Glomerular endothelial cell (primary cell): ENCODE measurements at places on chromosomes 3 and 15.

- DNase-seq = no peak
Observed at GRCh38 chr3:133965906-133966305, 63.8 kb downstream of the SLCO2A1 start.

- no peak for DNase-seq
Observed at GRCh38 chr3:134609821-134610431, 40.9 kb downstream of the KY start.

DNA sequence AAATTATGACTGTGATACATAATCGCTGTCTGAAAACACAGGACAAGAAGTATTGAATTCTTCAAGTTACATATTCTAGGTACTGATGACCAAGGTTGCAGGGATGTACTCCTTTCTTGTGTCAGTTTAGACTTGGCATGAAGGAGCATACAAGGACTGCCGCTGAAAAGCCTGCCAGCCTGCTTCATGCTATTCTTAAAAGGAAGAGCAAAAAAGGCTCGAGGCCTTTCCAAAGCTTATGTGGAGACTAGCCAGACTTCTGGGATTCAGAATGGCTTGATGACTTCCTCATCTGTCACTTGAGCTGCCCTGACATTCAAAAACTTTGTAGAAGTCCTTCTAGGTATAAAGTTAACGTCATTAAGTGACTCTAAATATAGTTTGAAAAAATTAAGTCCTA lies 92.0 kb downstream of the CADM2 start:
- no peak for DNase-seq

DNA sequence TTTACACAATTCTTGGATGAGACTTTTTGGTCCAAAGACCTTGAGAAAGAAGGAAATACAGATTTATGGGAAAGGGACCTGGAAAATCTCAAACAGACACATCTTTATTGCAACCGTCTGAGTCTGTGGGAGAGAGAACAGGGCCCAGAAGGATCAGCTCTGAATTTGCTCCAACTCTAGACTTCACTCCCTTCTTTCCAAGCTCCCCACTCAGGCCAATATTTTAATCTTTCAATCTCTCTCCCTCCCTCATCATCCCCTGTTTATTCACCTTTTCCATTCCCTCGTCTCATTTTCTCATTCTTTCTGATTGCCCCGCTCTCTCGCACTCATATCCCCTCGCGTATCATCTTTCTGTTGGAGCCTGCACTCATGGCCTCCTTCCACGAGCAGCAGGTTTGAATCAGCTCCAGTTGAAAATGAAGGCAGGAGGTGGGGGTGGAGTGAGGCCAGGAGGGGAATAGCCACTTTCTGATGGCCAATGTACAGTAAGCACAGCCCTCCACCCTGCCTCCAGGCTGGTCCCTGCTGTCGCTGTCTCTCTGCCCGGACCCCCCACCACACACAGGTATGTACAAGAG lies 63.6 kb upstream of the BOC start:
- no peak for DNase-seq

GRCh38 chr15:100484443-100484842 lies 44.3 kb downstream of the CERS3 start:
- DNase-seq = no peak

- DNase-seq = no peak
Observed at GRCh38 chr15:90264671-90265070, 801 bp upstream of the NGRN start.

DNA sequence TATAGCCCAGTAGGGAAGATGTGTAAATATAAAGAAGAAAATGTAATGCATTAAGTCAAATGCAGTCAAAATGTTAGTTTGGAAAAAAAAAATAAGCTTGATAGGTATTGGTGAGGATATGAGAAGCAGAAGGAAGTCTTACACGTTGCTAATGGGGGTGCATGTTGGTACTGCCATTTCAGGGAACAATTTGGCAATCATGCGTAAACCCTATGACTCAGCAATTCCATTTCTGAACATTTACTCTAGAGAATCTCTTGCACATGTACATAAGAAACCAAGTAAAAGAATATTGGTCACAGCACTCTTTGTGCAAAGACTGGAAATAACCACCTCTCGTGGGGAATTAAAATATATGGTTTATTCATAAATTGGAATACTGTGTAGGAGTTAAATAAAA lies 35.5 kb upstream of the TIMP4 start:
- DNase-seq = no peak

GRCh38 chr3:115549071-115549470 lies 74.2 kb upstream of the GAP43 start:
- DNase-seq = no peak

DNA sequence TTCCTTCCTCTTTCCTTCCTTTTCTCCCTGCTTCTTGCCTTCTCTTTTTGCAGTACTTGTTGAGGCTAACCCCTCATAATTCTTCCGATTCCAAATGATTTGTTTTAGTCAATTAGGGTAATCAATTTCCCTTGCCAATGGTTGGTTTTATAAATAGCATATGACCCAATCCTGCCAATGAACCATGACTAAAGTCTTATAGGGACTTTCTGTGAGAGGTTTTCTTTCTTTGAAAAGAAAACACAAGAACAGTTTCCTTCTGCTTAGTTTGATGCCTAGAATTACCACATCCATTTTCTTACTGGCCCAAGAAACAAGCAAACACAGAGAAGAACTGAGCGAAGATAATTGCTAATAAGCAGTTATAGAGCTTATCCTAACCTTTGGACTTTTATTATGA lies 292.5 kb upstream of the SATB1 start:
- DNase-seq = no peak

GRCh38 chr15:93012786-93013185 lies 76.2 kb downstream of the RGMA start:
- DNase-seq = no peak

DNA sequence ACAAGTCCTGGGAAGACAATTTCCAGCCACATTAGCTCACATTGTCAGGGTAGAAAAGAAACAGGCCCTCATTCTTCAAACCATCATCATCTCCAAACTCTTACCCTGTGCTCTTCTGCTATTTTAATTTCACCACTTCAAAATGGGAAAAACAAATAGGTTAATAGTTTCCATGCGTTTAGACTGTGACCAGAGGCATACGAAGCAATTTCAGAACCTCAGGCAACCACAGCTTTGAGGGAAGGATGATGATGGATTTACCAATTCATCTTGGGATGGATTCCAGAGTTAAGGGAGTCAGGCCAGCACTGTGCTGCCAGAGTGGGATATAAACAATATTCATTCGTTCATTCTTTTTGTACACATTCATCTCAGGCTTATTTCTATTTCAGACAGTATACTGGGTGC lies 307.8 kb upstream of the TPRG1 start:
- DNase-seq = no peak

DNA sequence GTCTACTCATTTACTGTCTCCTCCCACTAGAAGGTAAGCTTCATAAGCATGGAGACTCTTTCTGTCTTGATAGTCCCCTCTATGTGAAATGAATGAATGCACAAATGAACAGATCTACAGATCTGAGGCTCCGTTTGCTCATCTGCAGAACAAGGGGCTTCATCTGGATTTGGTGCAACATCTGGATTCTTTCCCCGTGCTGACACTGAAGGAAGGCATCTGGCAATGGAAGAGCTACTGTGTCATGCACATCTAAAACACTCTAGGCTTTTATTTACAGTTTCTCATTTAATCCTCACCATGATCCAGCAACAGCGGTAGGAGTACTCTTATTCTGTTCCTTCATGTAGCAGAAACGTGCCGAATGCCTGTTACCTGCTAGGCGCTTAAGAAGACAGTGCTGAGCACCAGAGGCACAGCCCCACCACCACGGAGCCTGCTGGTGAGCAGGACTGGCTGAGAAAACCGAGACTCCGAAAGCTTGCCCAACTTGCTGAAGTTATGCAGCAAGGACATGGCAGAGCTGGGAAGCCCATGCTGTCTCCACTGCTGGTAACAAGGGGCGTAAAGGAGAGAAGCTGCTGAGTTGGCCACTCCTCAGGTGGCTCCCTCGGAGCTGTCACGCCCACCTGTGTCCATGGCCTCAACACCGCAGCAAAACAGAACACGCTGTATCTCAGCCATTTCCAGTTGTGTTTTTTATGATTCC lies 31.1 kb downstream of the LSM3 start:
- no peak for DNase-seq
